Stimulated activated CD8-positive, alpha-beta memory T cell treated with anti-CD3 and anti-CD28 coated beads, Interleukin-15, amount 100 ng/mL, for 24 hours (primary cell): ENCODE measurements at places on chromosomes 16 and 17.

GRCh38 chr17:38942696-38943334, 17.4 kb downstream of the LASP1NB start:
- no peak for DNase-seq

DNA sequence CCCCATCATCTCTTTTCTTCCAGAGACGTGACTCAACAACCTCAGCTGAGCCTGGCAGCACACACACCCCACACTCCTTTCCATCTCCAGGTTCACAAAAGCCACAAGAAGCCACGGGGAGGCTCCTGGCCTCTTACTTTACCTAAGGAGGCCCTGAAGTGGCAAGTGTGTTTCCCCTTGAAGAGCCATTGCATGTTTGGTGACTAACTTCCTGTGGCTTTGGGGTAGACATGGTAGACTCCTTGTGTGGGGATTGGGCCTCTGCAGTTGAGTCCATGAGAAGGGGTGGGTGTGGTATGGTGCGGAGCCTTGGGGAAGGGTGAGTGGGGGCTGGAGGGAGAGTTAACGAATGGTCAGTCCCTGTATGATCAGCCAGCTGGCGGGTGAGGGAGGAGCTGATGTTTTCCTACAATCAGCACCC, 24.2 kb downstream of the SAP30BP start:
- DNase-seq: no peak

DNA sequence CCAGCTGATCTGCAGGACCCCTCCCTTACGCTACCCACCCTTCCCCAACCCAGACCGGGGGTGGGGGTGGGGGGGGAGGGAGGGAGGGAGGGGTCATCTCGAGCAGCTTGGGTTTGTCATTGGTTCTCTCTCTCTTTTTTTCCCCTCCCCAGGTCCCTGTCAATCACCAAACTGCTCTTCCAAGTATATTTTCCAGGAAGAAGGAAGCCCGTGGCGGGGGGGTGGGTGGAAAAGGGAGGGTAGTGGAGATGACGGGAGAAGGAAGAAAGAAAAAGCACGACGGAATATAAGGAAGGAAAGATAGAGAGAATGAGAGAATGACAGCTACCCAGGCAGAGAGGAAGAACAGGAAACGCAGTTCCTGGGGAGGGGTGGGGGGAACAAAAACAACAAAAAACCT, 17.9 kb downstream of the SALL1 start:
- DNase-seq: no peak

GRCh38 chr17:3683054-3683511, 12.9 kb downstream of the P2RX5 start:
- DNase-seq: no peak

- no peak for DNase-seq
Observed at GRCh38 chr17:82272495-82273326, 789 bp downstream of the CSNK1D start.

GRCh38 chr17:27598337-27599050, 32.5 kb upstream of the LGALS9 start:
- no peak for DNase-seq

- DNase-seq: no peak
Observed at GRCh38 chr17:67194134-67194533, 50.9 kb downstream of the HELZ start.

DNA sequence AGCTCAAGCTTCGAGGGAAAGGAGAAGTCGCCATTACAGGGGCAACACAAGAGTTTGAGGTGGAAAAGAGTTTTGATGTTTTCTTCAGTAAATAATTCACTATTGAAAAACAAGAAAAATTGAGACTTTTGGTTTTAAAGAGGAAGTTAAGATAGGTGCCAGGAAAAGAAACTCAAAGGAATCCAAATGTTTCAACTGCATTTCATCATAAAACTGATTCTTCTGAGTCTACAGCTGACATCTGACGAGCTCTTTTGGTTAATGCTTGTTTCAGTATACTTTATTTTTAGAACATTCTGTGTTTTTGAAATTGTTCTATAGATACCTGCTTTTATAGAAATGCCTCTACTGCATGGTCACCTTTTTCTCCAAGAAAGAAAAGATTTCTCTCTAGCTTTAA, 54.0 kb downstream of the ERN1 start:
- no peak for DNase-seq

- DNase-seq: no peak
Observed at GRCh38 chr17:79979816-79980215, 55.9 kb downstream of the TBC1D16 start.

DNA sequence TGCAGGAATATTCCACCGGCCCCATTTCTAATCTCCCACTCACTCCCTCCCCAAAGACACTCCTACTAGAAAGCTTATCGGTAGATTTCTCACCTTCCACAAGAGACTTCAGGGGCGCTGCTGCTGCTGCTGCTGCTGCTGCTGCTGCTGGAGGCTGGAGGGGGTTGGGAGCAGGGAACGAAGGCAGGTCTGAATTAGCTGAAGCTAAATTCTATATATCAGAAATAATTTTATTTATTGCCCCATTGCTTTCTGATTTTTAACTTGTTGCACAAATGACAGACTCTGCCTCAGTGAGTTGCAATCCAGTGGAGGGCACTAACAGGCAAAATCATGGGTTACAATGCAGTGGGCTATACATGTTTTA, 25.8 kb upstream of the HLF start:
- no peak for DNase-seq

DNA sequence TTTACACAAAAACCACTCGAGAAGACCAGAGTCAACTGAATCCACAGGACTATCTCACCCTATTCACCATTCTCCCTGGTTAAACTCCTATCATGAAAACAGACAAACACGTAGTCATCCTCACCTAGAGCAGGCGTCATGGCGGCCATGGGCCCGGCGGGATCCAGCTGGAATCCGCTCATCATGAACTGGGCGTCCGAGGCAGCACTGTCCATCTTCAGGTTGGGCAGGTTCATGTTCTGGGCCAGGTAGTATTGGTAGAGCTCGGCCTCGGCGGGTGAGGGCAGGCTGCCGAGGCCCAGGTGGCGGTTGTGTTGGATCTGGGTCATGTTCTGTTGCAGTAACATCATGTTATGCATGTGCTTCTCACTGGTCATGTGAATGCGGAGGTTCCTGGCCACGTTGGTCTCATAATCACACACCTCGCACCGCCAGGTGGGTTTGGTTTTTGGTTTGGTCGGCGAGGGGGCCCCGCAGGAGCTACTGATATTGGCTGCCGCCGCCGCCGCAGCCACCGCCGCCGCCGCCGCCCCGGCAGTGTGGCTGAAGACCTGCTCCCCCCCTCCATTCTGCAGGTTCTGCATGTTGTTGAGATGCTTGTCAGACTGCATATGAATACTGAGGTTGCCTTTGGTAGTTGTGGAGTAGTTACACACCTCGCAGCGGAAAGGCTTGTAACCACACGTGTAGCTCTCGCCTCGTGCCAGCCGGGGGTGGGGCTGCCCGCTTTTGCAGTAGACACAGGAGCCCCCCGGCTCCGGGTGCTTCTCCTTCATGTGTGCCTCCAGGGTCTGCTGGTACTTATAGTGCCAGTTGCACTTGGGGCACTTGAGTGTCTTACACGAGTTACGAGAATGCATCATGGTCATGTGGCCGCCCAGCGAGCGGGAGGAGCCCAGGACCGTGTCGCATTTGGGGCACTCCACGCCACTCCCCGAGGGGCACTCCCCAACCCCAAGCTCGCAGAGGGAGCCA, 90.3 kb downstream of the ZFHX3 start:
- no peak for DNase-seq

DNA sequence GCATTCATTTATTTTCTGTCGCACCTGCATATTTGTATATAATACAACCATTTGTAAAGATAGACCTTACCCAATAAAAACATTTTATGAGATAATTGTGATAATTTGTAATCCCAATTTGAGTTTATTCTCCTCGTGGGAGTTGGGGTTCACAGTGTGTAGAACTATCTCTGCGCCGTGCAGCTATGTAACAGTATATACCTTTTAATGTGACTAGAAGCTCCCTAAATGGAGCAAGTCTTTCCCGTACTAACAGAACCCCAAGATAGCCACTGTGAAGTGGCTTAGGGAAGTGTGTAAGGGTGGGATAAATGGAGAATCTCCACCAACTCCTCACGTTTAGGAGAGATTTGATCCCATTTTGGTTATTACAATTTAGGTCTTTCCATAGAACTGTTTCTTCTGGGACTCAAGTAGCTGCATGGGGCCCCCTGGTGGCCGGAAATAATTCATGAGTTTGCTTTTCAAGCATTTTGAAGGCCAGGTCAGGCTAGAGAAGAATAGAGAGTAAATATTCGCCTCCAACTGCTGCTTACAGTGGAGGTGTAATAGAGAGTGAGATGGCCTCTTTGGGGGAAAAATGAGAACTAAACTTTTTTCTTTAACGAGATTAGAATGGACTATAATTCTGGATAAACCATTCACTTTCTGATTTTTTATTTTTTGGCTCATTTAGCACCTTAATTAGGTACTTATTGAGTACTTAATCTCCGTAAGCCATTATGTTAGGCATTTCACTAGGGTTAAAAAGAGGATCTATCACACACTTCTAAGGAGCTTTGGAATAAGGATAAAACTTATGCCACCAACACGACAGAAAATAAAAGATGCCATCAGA, 4.5 kb downstream of the TMEM100 start:
- peak; percentile 12 for DNase-seq

DNA sequence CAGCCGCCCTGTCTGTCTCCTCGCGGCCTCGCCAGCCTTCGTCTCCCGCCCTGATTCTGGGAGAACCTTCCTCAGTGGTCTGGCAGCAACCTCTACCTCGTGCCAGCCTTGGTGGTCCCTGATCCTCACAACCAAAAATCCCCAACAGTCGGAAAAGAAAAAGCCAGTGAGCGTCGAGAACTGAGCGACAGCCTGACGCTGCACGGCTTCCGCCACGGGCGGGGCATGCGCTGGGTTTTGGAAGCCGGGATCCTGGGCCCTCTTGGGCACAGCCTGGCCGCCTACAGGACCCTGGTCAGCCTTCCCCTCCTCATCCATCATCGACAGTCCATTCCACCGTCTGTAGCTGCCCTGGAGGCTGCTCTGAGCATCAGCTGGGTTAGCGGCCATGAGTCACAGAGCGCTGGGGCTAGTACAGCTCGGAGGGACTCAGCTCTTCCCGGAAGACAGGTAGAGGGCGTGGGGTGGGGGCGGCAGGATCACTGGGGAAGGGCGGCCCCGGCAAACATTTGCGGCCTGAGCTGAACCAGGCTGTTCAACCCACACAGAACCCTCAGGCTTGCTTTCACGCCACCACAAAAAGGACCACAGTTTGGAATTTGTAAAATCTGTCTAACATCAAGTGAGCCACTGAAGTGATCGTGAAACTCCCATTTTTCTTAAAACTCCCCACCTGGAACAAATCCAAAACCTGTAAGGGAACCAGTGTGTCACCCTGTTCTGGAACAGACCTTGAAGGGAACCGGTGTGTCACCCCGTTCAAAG, 55.4 kb upstream of the DOC2B start:
- no peak for DNase-seq
